ENCODE measurements at places on chromosomes 7 and 10.

GRCh38 chr7:140542228-140542603 is 62.9 kb upstream of the MKRN1 start:
- DNase-seq, result no peak

GRCh38 chr10:71218046-71218650 is 5.8 kb downstream of the UNC5B start:
- DNase-seq, result peak; percentile 42

GRCh38 chr7:98254516-98254915 is 2.5 kb upstream of the TECPR1 start:
- DNase-seq, result no peak

DNA sequence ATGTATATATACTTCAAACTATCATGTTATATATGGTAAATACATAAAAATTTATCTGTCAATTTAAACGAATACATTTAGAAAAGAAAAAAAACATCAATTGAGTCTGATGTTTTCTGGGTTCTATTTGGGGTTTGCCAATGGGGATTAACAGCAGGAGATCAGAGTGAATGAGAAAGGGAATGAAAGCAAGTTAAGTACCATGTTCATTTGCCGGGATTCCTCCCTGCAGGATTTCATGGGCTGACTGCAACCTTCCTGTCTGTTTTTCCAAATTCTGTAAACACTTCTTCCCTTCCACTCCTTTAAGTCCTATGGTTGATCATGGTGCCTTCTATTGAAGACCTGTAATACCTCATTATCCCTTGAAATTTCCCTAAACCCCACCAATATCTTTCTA is 33.9 kb upstream of the SEMA3A start:
- DNase-seq, result no peak

GRCh38 chr7:14480281-14480680 is 422.3 kb downstream of the DGKB start:
- DNase-seq, result peak; percentile 24

DNA sequence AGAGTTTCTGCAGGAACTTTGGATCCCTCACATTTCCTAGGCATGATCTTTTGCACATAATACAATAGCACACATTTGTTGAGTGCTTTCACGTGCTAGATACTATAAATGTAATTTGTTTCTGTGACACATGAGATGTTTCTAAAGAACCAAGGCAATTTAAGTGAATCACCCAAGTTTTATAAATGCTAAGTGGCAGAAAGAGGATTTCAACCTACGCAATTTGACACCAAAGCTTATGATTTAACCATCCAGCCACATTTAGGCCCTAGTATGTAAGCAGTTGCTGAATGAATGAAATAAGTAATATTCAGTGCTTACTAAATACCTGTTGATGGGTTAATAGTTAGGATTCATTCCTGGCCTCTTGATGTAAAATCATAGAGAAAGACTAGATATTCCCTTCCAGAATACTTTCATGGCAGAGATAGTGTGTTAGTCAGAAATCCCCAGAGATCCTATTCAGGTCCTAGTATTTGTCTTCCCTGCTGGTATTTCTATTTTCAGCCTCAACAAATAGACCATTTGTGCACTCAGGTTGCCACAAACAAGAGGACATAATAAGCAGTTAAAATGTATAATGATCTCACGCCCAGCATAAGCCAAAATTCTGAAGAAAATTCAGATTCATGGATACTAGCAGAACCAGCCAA is 572.6 kb downstream of the IPMK start:
- DNase-seq, result peak; percentile 71

GRCh38 chr7:16561943-16562342 is 35.3 kb downstream of the LRRC72 start:
- DNase-seq, result no peak

- DNase-seq, result no peak
These were observed 30.9 kb downstream of the KCNMA1 start for GRCh38 chr10:77606751-77607150.
